ENCODE measurements at places on chromosomes 16 and 17.

DNA sequence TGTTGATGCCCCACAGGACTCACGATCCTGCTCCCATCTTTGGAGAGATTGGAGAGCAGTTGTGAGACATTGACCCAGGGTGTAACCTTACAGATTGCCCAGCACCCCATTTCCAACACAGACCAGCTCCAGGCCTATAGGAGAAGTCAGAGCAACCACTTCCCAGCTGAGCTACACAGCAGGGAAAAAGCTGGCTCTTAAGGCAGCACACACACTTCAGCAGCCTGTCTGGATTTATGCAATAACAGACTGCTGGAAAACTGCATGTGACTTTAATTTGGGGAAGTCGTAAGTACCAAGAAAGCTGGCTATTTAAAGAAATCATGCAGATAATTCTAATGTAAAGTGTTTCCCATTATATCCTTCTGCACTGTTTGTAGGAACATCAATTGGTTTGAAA is 30.8 kb downstream of the NOG start:
- H3K36me3 ChIP-seq: no peaks in the 10 kb centered on the region
- no peak for DNase-seq
- no peaks in the 10 kb centered on the region for H3K4me1 ChIP-seq
- no peak overlapping the region for H3K4me3 ChIP-seq
- no peaks in the 10 kb centered on the region for H3K27me3 ChIP-seq
- H3K27ac ChIP-seq: no peak overlapping the region

DNA sequence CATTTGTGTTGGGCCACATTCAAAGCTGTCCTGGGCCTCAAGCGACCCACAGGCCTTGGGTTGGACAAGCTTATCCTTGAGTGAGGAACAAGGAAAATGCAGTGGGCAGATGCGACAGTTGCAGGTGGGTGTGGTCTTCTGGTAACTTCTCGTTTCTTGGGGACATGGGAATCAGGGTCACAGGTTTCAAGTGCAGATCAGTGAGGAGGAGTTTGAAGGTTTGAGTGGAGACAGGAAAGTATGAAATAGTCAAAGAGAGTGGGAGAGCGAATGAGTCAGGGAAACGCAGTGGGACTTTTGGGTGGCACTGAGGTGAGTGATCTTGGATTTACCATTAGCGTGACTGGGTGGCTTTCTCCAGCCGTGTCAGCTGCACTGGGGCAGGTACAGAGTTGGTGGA is 15.4 kb upstream of the CCL22 start:
- H3K4me1 ChIP-seq: peaks cover 3% of the 10 kb centered on the region
- no peak overlapping the region for H3K4me3 ChIP-seq
- H3K27me3 ChIP-seq: no peaks in the 10 kb centered on the region
- no peak overlapping the region for H3K27ac ChIP-seq
- no peaks in the 10 kb centered on the region for H3K36me3 ChIP-seq

DNA sequence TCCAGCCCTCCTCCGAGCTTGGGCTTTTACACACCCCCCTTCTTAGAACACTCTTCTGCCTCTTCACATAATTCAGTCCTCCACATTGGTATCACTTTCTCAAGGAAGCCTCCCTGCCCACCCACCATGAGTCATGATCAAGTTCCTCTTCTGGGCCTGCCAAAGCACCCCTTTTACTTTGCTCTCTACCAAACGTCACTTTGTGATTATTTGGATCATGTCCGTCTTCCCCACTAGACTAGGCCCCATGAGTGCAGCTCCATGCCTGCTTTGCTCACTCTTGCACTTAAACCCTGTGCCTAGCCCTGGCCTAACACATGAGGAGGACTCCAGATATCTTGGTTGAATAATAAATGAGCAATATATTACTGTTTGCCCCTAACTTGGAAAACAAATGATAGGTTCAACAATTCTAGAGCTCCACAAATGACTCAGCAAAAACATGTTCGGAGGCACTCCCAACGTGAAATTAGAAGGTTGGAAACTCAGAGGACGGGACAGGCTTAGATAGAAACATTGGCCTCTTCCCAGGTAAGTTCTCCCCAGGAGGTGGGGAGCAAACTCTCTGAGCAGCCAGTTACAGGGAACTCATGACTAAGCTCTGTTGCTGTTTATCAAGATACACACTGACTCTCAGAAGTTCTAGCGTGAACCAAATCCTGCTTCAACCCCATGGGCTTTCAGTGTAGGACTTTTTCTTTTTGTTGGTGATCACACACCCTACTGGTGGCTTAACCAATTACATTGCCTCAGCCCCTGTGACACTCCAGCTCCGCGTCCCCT is 28.3 kb downstream of the G6PC1 start:
- peak overlapping the region; percentile 64 for H3K27ac ChIP-seq
- no peaks in the 10 kb centered on the region for H3K4me1 ChIP-seq
- no peaks in the 10 kb centered on the region for H3K27me3 ChIP-seq
- peak; percentile 78 for DNase-seq
- H3K36me3 ChIP-seq: no peaks in the 10 kb centered on the region

- no peaks in the 10 kb centered on the region for H3K27me3 ChIP-seq
- peaks cover 27% of the 10 kb centered on the region for H3K4me1 ChIP-seq
- DNase-seq: no peak
- H3K4me3 ChIP-seq: no peak overlapping the region
- no peaks in the 10 kb centered on the region for H3K36me3 ChIP-seq
These were observed 66.3 kb upstream of the GSE1 start for GRCh38 chr16:85546585-85547447.

- peak overlapping the region; percentile 68 for H3K4me3 ChIP-seq
- no peaks in the 10 kb centered on the region for H3K36me3 ChIP-seq
- no peaks in the 10 kb centered on the region for H3K27me3 ChIP-seq
- no peaks in the 10 kb centered on the region for H3K4me1 ChIP-seq
- H3K27ac ChIP-seq: peak overlapping the region; percentile 98
These were observed 14.0 kb downstream of the ATP5PD start for GRCh38 chr17:75032720-75033280.

- no peak for DNase-seq
- no peaks in the 10 kb centered on the region for H3K27me3 ChIP-seq
- no peaks in the 10 kb centered on the region for H3K4me1 ChIP-seq
- H3K4me3 ChIP-seq: peak overlapping the region; percentile 35
- H3K36me3 ChIP-seq: no peaks in the 10 kb centered on the region
- peak overlapping the region; percentile 94 for H3K27ac ChIP-seq
These were observed 2.0 kb upstream of the FBXL19 start for GRCh38 chr16:30921459-30921747.

DNA sequence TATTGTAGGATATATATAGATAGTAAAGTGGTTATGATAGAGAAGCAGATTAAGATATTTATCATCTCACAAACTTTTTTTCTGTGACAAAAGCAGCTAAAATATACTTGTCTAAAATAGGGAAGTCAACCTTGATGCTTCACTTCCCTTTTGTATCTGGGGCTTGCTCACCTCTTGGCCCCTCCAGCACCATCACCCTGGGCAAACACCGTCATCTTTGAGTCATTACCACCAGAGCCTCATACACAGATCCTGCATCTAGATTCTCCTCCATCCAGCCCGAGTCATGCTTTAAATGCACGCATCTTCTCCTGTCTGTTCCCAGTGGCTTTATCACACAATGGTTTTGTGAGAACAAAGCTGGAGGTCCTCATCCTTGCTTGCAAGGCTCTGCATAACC is 1062.7 kb upstream of the EEF2KMT start:
- H3K4me1 ChIP-seq: no peaks in the 10 kb centered on the region
- H3K27me3 ChIP-seq: no peaks in the 10 kb centered on the region
- H3K27ac ChIP-seq: no peak overlapping the region
- no peaks in the 10 kb centered on the region for H3K36me3 ChIP-seq
- no peak for DNase-seq
- no peak overlapping the region for H3K4me3 ChIP-seq

DNA sequence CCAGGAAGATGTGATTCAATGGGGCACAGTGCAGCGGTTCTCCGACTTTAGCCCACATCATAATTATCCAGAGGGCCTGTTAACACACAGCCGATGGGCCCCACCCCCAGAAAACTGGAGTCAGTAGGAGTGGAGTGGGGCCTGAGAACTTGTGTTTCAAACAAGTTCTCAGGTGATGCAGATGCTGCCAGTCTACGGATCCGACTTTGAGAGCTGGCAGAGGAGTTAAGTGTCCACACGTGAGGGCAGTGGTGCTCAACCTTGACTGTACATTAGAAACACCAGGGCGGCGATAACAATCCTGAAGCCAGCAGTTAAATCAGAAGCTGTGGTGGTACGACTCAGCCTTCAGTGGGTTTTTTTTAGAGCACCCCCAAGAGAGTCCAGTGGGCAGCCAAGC is 75.0 kb downstream of the GPRC5B start:
- peaks cover 22% of the 10 kb centered on the region for H3K4me1 ChIP-seq
- DNase-seq: no peak
- H3K4me3 ChIP-seq: no peak overlapping the region
- H3K36me3 ChIP-seq: no peaks in the 10 kb centered on the region
- no peak overlapping the region for H3K27ac ChIP-seq

DNA sequence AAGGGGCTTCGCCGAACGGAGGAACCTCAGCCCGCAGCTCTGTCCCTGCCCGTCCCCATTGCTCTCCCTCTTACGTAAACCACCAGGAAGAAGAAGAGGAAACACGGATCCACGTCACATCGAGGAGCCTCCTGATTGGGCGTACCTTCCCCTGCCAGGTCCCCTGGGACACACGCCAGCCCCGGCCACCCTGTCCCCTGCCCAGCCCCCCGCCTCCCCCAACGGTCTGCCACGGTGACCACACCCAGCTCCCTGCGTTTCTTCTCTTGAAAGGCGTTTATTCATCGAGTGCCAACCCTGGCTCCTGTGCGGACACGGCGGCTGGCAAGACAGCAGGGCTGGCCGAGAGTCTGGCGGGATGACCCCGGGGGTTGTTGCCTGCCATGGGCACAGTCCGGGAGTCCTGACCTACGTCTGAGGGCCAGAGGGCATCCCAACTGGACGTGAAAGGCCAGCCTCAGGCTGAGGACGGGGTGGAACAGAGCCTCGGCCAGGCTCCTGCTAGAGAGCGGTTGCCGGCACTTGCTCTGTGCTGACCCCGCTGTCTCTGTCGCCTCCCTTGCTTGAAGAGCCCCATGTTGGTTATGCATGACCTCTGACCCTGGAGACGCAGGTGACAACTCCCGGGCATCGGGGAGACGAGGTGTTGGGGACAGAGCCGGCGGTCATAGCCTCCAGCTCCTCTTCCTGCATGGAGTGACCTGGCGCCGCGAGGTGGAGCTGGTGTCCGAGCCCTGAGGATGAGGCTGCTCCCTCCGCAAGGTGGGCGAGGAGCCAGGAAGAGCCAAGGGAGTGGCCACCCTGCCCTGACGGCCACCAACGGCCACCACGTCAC is 40.5 kb upstream of the ACSF3 start:
- H3K4me1 ChIP-seq: no peaks in the 10 kb centered on the region
- DNase-seq: no peak
- no peaks in the 10 kb centered on the region for H3K27me3 ChIP-seq
- H3K4me3 ChIP-seq: no peak overlapping the region
- H3K36me3 ChIP-seq: no peaks in the 10 kb centered on the region

GRCh38 chr17:29977836-29978235 is 36.4 kb downstream of the EFCAB5 start:
- H3K4me3 ChIP-seq: no peak overlapping the region
- H3K4me1 ChIP-seq: no peaks in the 10 kb centered on the region
- DNase-seq: no peak
- no peak overlapping the region for H3K27ac ChIP-seq
- no peaks in the 10 kb centered on the region for H3K36me3 ChIP-seq
- H3K27me3 ChIP-seq: no peaks in the 10 kb centered on the region

DNA sequence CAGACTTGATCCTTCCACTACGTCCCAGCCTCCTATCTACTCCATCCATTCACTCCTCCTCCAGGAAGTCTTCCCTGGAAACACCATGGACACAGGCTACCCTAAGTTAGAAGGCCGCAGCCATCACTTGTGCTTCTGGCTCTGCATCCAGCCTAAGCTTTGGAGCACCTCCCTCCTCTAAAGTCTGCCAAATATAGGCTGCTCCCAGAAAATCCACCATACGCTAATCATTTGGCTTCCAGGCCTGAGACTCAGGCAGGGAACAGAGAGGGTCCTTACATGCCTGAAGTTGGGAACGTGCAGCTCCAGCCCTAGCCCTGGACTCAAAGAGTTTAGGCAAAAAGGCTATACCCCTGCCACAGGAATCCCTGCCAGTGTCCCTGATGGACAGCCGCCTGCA is 6.7 kb downstream of the PCGF2 start:
- H3K27ac ChIP-seq: peak overlapping the region; percentile 71
- DNase-seq: no peak
- peaks cover 50% of the 10 kb centered on the region for H3K4me1 ChIP-seq
- H3K36me3 ChIP-seq: peaks cover 24% of the 10 kb centered on the region
- H3K4me3 ChIP-seq: no peak overlapping the region

Data from right atrium auricular region (tissue), 2 donors.